Bronchial epithelial cell (primary cell): ENCODE measurements at places on chromosomes 16 and 17.
A peak's percentile ranks its signal among the peaks of the same experiment; 100 is the strongest.

- peak; percentile 73 for DNase-seq
These were observed 780 bp upstream of the DCAKD start for GRCh38 chr17:45052052-45052772.

- no peak for DNase-seq
These were observed 223.2 kb upstream of the GSE1 start for GRCh38 chr16:85389679-85390470.

DNA sequence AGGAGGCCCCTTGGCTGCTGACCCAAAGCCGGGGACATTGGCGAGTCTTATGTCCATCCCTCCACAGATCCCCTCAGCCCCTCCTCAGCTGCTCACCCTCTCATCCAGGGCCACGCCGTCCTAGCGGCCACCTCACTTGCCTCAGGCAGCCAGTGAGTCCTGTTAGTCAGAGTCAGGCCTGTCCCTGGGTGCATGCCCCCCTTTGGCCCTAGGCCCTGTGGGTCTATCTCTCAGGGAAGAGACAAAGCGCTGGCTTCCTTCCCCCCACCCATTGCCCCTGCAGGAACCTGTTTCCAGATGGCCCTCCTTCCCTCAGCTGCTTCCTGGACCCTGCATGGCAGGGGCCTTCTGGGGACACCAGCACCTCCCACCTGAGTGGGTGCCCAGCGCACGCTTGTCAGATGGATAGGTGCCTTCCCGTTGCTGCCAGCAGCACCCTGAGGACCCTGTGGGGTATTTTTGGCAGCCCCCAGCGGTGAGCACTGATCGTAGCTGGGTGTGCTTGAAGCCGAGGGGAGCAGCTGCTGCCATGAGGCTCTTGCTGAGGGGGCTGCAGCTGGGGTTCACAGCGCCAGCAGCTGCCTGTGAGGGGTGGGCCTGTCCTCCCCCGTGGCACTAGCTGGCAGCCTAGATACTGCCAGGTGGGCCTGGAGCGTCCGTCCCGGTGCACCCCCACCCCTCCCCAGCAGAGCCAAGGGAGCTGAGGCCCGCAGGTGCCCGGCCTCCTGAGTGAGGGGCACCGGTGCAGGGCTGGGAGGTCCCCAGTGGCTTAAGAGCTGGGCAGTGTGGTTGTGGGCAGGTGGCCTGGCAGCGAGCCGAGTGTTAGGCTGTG lies 8.4 kb downstream of the DBNDD1 start:
- no peak for DNase-seq

GRCh38 chr17:44767493-44767892 lies 8.7 kb downstream of the ADAM11 start:
- no peak for DNase-seq

GRCh38 chr17:51261024-51261963 lies 948 bp downstream of the UTP18 start:
- peak; percentile 7 for DNase-seq

GRCh38 chr17:62778990-62779681 lies 29.0 kb downstream of the MARCHF10 start:
- peak; percentile 99 for DNase-seq

DNA sequence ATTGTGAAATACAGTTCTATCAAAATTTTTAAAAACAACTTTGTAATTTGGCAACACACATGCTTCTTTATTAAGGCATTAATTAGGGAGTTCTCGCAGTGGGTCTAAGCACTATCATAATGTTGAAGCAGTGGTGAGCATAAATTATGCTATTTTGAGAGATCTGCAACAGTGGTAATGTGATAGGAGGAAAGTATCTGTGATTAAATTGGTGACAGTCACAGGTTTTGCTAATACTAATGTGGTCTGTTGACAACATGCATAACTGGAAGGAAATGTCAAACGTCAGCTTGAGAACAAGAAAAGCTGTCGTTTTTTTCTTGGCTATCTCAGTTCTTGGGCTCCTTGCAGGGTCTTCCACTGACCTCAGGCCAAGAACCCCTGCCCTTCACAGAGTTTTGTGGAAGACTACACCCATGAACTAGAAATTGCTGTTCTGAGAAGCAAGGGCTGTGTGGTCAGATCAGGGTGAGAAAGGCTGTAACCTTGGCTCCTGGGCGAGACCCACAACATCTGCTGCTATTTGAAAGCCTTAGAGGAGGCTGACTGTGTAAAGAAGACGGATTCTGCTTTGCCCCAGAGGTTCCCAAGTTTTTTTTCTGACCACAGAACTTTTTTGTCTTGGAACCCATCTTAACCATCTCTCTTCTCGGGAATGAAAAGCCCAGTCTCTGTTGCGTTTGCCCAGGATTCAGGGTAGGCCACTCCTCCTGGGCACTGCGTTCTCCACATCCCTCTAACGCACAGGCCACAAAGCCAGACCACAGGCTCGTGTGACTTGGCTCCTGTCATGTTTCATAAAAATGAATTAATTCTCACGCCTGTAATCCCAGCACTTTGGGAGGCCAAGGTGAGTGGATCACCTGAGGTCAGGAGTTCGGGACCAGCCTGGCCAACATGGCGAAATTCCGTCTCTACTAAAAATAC lies 13.9 kb downstream of the ATP2A1 start:
- no peak for DNase-seq
